ENCODE measurements at places on chromosomes 7 and 10. TPM values are rescaled to one million over a fixed set of nuclear protein-coding genes. Genes with fewer than 3 reads are reported as not detected.
A peak's percentile ranks its signal among the peaks of the same experiment; 100 is the strongest.

DNA sequence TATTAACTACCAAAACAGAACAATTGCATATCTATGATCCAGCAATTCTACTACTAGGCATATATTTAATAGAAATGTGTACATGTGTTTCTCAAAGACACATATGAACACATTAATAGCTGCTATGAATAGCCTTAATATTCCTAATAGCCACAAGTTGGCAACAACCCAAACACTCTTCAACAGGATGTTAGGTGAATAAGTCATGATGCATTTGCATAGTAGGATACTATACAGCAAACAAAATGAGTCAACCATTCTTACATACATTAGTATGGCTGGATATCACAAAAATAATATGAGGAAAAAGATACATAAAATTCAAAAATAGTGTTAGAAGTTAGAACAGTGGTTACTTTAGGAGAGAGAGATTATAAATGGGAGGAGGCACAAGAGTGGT is 26.8 kb upstream of the ZNF746 start:
- H3K27ac ChIP-seq = no peak overlapping the region
- no peak overlapping the region for H3K4me3 ChIP-seq
- H3K36me3 ChIP-seq = peaks cover 7% of the 10 kb centered on the region
- no peaks in the 10 kb centered on the region for H3K4me1 ChIP-seq

DNA sequence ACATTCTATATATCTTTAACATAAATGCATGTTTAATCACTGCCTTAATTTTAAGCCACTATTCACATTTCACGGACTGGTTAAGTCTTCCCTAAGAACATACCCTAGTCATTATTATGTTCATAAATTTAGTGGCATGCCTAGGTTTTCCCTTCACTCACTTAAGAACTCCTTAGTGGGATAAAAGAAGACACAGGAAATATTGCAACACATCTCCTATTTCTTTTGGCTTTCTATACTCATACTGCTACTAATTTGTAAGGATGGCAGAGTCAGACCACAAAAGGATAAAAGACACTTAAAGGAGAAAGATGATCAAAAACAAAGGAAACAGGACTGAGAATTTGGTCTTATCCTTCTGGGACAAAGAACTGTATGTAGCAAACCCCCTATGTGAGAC is 951.4 kb downstream of the SORCS3 start:
- no peak for DNase-seq
- no peaks in the 10 kb centered on the region for H3K36me3 ChIP-seq
- no peak overlapping the region for H3K27ac ChIP-seq
- no peak overlapping the region for H3K4me3 ChIP-seq
- no peaks in the 10 kb centered on the region for H3K4me1 ChIP-seq

GRCh38 chr10:73209705-73210104 is 37.4 kb downstream of the DNAJC9 start:
- DNase-seq = no peak
- H3K36me3 ChIP-seq = peaks cover 15% of the 10 kb centered on the region
- no peaks in the 10 kb centered on the region for H3K4me1 ChIP-seq
- H3K4me3 ChIP-seq = no peak overlapping the region
- no peaks in the 10 kb centered on the region for H3K27me3 ChIP-seq

GRCh38 chr10:10658172-10658785 is 359.4 kb upstream of the CELF2 start:
- H3K36me3 ChIP-seq = no peaks in the 10 kb centered on the region
- H3K27me3 ChIP-seq = peaks cover 1% of the 10 kb centered on the region
- no peak overlapping the region for H3K4me3 ChIP-seq
- H3K4me1 ChIP-seq = no peaks in the 10 kb centered on the region
- H3K27ac ChIP-seq = no peak overlapping the region

DNA sequence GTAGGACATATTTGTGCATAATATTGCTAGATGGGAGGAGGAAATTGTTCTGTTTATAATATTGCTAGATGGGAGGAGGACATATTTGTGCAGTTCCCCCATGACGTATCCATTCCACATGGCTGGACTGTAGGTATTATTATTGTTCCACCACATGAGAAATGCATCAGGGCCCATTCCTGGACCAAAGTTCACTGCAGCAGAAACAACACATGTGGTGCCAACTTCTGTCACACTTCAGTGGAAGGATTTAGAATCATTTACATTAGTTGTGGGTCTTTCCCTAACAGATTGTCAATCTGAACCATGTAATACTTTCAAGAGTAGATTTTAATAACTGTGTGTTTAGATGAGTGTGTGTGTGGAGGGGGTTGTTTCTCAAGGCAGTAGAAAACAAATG is 32.7 kb upstream of the MACC1 start:
- no peak overlapping the region for H3K4me3 ChIP-seq
- DNase-seq = no peak
- no peaks in the 10 kb centered on the region for H3K36me3 ChIP-seq
- H3K27ac ChIP-seq = no peak overlapping the region

DNA sequence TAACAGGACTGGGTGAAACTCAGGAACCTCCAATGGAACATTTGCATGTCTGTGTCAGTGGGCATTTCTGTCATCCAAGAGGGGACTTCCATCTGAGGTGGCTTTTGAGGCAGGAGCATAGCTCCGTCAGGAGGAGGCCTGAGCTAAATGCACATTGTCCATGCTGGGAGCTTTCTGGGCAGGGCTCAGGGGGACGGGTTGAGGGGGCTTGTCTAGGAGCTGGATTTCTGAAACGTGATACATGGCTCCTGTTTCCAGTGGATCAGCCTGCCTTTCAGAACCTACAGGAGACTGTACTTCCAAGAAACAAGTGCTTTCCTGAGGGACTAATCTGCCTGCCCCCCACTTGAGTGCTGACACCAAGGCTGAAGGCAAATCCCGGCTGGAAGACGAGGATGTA is 40.5 kb upstream of the GDF10 start:
- no peak overlapping the region for H3K4me3 ChIP-seq
- no peaks in the 10 kb centered on the region for H3K27me3 ChIP-seq
- peaks cover 65% of the 10 kb centered on the region for H3K4me1 ChIP-seq
- no peak overlapping the region for H3K27ac ChIP-seq
- peaks cover 9% of the 10 kb centered on the region for H3K36me3 ChIP-seq

GRCh38 chr7:36025190-36025589 is 127.9 kb upstream of the EEPD1 start:
- H3K4me1 ChIP-seq = no peaks in the 10 kb centered on the region
- DNase-seq = no peak
- H3K36me3 ChIP-seq = no peaks in the 10 kb centered on the region
- peaks cover 14% of the 10 kb centered on the region for H3K27me3 ChIP-seq
- no peak overlapping the region for H3K27ac ChIP-seq

GRCh38 chr7:69932034-69932628 is 333.9 kb downstream of the AUTS2 start:
- no peak for DNase-seq
- no peak overlapping the region for H3K4me3 ChIP-seq
- no peak overlapping the region for H3K27ac ChIP-seq
- no peaks in the 10 kb centered on the region for H3K36me3 ChIP-seq

DNA sequence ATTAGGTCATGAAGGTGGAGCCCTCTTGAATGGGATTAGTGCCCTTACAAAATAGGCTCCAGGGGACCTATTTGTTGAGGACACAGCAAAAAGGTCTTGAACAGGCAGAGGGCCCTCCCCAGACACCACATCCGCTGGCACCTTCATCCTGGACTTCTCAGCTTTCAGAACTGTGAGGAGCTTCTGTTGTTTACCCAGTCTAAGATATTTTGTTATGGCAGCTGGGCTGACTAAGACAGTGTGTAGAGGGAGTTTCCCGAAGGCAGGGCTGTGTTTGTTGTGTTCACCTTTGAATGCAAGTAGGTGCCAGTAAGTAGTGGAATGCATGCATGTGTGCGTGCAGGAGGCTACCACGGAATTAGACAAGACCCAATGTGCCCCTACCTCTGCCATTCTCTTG is 106.7 kb downstream of the PTPRE start:
- no peak overlapping the region for H3K27ac ChIP-seq
- no peak overlapping the region for H3K4me3 ChIP-seq
- H3K27me3 ChIP-seq = peaks cover 5% of the 10 kb centered on the region
- no peak for DNase-seq
- no peaks in the 10 kb centered on the region for H3K36me3 ChIP-seq

DNA sequence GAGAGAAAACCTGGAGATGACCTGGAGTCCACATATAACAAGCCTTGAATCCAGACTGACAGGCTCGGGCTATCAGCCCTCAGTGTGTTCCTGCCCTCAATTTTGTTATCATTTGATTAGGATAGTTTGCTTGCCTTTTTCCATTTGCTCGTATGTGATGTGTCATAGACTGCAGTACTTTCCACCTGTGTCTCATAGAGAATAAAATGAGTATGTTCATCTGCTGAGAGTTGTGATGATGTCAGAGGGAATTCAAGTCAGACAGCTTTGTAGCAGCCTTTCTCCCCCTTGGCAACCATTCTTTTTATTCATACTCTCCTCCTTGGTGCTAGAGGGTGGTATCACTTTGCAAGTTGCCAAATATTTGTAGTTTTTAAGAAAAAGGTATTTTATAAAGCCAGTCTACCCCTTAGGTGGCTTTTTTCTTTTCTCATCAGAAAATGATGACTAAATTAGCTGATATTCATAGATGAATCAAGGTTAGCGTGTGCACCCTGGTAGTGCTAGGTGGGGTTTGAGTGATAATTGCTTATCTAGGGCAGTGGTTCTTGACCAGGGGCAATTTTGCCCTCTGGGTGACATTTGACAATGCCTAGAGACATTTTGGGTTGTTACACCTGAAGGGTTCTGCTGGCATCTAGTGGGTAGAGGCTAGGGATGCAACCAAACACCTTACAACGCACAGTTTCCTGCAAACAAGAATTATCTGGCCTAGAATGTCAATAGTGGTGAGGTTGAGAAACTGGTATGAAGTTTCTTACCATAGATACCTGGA is 5.4 kb downstream of the SGPL1 start:
- peak overlapping the region; percentile 41 for H3K4me3 ChIP-seq
- H3K4me1 ChIP-seq = peaks cover 49% of the 10 kb centered on the region
- no peak for DNase-seq
- H3K36me3 ChIP-seq = peaks cover 75% of the 10 kb centered on the region

- no peaks in the 10 kb centered on the region for H3K36me3 ChIP-seq
- no peaks in the 10 kb centered on the region for H3K4me1 ChIP-seq
- no peak for DNase-seq
Observed at GRCh38 chr10:123639131-123639530, 27.0 kb upstream of the GPR26 start.

DNA sequence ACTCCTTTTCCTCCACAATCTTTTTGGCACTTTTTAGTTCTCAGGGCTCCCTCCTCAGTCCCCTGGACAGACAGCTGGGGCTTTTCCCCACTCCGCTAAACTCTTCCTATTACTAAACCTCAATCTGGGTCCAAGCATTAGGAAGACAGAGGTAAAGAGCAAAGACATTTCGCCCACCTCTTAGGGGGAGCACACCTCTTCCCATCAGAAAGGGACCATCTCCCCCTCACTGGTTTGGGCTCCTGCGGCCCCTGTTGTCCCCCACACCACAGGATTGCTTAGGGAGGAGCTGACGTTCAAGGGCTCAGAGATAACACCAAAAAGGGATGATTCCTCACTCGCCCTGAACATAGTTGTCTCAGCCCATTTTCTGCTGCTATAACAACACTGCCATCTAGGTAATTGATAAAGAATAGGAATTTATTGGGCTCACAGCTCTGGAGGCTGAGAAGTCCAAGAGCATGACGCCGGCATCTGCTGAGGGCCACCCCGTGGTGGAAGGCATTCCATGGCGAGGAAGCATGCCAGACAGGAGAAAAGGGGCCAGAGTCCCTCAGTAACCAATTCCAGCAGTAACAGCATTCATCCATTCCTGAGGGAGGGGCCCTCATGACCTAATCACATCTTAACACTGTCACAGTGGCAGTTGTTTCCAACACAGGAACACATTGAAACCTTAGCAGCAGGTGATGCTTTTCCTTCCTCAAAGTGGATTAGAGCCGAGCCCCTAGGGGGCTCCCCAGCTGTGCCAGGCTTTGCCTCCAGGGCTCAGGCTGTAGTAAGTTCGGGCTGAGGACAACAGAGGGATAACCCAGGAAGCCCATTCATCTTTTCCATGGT is 209.6 kb downstream of the EBF3 start:
- peaks cover 6% of the 10 kb centered on the region for H3K4me1 ChIP-seq
- no peak overlapping the region for H3K4me3 ChIP-seq
- H3K36me3 ChIP-seq = no peaks in the 10 kb centered on the region
- no peak for DNase-seq

GRCh38 chr10:128898133-128898915 is 568.7 kb upstream of the MGMT start:
- DNase-seq = no peak
- no peak overlapping the region for H3K4me3 ChIP-seq
- H3K27me3 ChIP-seq = no peaks in the 10 kb centered on the region
- H3K36me3 ChIP-seq = no peaks in the 10 kb centered on the region

DNA sequence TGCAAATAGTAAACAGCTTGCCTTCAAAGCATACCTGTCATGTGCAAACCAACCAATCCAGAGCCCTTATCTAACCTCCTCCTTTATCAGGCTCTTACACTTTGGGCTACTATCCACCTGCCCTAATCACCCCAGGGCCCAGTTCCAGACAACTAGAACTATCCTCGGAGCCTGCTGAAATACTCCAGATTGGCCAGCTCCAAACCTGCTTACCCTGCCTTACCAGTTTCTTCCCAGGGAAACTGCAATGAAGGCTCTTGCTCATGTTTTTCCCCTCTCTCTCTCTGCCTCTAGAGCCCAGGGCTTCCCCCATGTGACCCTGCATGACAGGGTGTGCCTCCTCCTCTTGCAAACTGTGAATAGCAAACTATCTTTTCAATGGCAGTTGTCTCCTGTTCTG is 81.4 kb upstream of the CAPZA2 start:
- no peak overlapping the region for H3K4me3 ChIP-seq
- H3K27me3 ChIP-seq = no peaks in the 10 kb centered on the region
- peaks cover 2% of the 10 kb centered on the region for H3K4me1 ChIP-seq
- no peak for DNase-seq

DNA sequence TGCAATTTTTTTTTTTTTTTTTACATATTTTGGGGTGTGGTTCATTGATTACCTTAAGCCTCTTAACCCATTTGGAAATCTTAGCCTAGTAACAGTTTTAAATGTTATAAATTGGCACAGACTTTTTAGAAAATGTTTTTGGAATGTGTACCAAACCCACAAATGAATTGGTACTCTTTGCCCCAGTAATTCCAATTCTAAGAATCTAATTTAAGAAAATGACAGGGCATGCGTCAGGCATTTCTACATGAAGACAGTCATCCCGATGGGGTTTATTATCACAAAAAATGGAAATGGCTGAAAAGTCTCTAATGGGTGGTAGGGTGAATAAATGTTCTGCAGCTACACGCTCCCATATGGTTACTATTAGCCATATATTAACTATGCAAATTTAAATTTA is 54.9 kb downstream of the ITIH5 start:
- no peak for DNase-seq
- H3K27ac ChIP-seq = no peak overlapping the region
- peaks cover 8% of the 10 kb centered on the region for H3K27me3 ChIP-seq

Gene CYP2C8
- total RNA-seq = 0.09 TPM

Gene TMEM72
- total RNA-seq = not detected

Gene CALN1
- not detected for total RNA-seq

Gene SCART1
- 1.3 TPM for total RNA-seq

Gene FOXP2
- total RNA-seq = 0.14 TPM

Gene GARIN1A
- total RNA-seq = 0.48 TPM

Gene PLAC9
- total RNA-seq = not detected

Gene HOGA1
- not detected for total RNA-seq

Gene TMEM184A
- 0.23 TPM for total RNA-seq

Gene NME8
- not detected for total RNA-seq

Gene SPDYE16
- 0.14 TPM for total RNA-seq

Measured in activated T-helper 2 cell treated with anti-CD3 and anti-CD28 coated beads, Interferon-gamma antibody, Interleukin-2, Interleukin-4, amounts not matched to agents 10 μg/mL and 5 μg/mL and 100 μg/mL, durations not matched to agents 14 hours and 24 hours and 36 hours (primary cell).